ENCODE measurements at places on chromosomes 5 and 9.

DNA sequence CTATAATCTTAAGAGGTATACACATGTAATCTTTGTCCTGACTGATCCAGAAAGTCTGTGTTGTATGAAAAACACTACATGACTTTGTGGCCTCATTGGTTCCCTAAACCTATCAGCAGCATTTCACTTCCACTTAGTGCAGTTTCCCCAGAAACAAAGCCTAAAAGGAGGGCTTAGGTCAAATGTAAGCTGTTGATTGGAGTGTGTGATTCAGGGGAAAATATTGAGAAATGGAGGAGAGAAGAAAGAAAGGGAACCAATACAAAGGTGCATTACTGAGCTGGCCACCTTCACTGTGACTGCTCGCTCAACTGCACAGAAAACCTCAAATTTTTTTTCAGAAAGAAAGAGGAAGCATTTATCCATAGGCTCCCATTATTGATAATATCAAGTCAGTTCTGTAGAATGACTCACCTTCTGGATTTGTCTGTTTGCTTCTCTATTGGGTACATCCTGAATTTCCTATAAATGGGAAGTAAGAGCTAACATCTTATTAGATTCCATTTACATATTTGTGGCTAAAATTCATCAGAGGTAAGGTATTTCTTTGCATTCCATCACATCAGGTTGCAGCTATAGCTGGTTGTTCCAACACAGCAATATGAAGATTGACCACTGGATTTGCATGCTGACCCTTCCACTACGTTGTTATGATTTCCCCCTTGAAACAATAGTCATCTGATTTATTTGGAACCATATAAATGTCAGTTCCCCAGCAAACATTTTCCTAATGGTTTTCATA is 10.3 kb upstream of the FST start:
- DNase-seq: peak; percentile 58

- DNase-seq: no peak
Measured at GRCh38 chr9:129330711-129331492, 152.8 kb upstream of the IER5L start.

- DNase-seq: no peak
Measured at GRCh38 chr9:928363-929042, 48.0 kb upstream of the DMRT3 start.

DNA sequence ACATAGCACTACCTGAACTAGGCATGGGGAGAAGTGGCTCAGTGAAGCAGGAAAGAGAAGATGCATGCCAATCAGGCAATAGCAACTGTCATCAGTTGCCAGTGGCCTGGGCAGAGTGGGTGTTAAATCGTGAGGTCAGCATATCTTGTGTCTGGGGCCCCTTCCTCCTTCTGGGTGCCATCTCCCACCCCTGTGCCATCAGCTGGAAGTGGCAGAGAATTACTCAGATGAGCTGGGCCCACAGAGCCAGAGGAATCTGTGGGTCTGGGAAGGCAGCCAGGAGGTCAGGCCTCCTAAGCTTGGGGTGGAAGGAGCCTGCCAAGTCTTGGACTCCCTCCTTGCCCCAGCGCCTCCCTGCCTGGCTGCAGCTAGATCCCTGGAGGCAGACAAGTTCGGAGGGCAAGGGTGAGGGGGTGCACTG is 66.5 kb downstream of the GALNT12 start:
- DNase-seq: no peak

DNA sequence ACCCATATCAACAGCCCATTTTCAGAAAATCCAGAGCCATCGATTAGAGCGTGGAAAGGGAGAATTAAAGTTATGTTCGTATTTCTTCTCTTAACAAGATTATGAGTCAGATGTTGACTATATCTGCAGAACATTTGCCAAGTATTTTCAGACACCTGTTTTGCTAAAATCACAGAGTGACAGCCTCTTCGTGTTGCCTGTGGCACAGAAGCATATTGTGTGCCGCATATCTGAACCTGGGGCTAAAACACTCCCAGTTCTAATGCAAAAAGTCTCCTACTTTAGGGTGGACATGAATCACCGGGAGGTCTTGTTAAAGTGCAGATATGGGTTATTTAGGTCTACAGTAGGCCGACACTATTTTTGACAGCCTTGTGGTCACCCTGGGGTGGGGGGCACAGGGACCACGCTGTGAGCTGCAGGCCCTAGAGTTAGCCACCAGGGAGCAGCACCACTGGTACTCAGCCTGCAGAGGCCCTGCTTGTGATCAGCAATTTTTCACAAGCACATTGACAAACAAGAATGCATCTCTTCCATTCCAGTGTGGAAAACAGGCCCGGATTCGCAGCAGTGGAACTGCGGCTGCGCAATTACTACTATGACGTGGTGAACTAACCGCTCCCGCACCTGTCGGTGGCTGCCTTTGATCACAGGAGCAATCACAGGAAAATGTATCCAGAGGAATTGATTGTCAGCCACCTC is 93.5 kb downstream of the SYK start:
- DNase-seq: no peak

DNA sequence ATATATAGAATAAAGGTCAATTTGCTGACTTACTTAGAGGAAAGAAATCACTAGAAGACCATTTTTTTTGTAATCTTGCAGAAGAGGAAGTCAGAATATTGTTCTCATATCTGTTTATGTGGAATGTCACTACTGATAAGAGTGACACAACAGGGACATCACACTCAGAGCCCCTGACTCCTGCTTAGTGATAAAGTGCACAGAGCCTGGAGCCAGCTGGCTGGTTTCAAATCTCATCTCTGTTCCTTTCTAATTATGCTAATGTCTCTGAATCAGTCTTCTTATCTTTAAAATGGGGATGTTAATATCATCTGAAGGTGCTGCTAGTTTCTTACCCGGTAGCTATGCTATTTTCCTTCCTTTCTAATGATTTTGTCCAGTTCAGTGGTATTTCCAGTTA is 58.6 kb upstream of the LIFR start:
- DNase-seq: no peak

Data from fibroblast of skin of back (primary cell).